Muscle of leg (tissue), 16 donors: ENCODE measurements at places on chromosomes 7 and 10. TPM values are rescaled to one million over a fixed set of nuclear protein-coding genes. Genes with fewer than 3 reads are reported as not detected.

The GIMAP1 gene
- 3.1 TPM for total RNA-seq

The ASL gene
- 12.9 TPM for total RNA-seq

The UPK3BL1 gene
- total RNA-seq = 7.3 TPM

The SPACDR gene
- total RNA-seq = 1.2 TPM

The CYP17A1 gene
- 0.66 TPM for total RNA-seq

The CCDC172 gene
- total RNA-seq = not detected

The RELN gene
- 9.3 TPM for total RNA-seq

The NME8 gene
- 0.22 TPM for total RNA-seq

The AGMO gene
- 0.80 TPM for total RNA-seq

The SPDYE2 gene
- total RNA-seq = 0.04 TPM

The LIPM gene
- total RNA-seq = not detected

The FZD1 gene
- total RNA-seq = 12.5 TPM

The ASAH2 gene
- 1.6 TPM for total RNA-seq

The HOXA3 gene
- total RNA-seq = 4.7 TPM

The ANXA8L1 gene
- not detected for total RNA-seq

The EPO gene
- total RNA-seq = not detected

The EEF1AKMT2 gene
- 29.6 TPM for total RNA-seq

The FFAR4 gene
- total RNA-seq = not detected

The PILRA gene
- 1.3 TPM for total RNA-seq

The IFIT1B gene
- 1.1 TPM for total RNA-seq

The CHCHD1 gene
- 33.3 TPM for total RNA-seq

The RBM20 gene
- total RNA-seq = 8.3 TPM

The FRAT1 gene
- 1.2 TPM for total RNA-seq

The NUTM2E gene
- 0.35 TPM for total RNA-seq

The SP8 gene
- not detected for total RNA-seq

The HABP2 gene
- total RNA-seq = 0.04 TPM

The HOXA9 gene
- 16.6 TPM for total RNA-seq

The HMX2 gene
- not detected for total RNA-seq

The MKI67 gene
- total RNA-seq = 14.4 TPM

The CYP26A1 gene
- 1.8 TPM for total RNA-seq

The ACTL6B gene
- not detected for total RNA-seq
